ENCODE measurements at places on chromosomes 2 and 18.

DNA sequence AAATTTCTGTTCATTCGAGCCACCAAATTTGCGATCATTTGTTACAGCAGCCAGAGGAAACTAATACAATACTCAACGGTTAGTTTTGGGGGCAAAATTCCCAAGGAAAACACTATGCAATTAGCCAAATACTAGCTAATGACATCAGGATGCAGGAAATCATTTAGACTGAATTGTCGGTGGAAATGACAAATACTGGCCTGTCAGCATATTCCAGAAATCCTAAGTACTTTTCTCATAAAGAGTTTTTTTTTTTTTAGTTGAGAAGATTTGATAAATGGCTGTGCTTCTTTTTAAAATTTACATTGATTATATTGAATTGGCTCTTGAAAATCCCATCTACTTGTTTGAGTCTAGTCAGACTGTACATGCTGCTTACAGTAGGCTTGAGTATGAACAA lies 410.1 kb downstream of the SUCLG1 start:
- no peak for DNase-seq

- DNase-seq: peak; percentile 8
Measured at GRCh38 chr2:29921560-29921915, at the start of gene ALK. TSS of gene ALK (minus strand) at chr2:29921586. CDS start at chr2:29920659, 927 bp downstream.

- DNase-seq: no peak
Measured at GRCh38 chr2:215356948-215357461, 45.1 kb downstream of the ATIC start.

DNA sequence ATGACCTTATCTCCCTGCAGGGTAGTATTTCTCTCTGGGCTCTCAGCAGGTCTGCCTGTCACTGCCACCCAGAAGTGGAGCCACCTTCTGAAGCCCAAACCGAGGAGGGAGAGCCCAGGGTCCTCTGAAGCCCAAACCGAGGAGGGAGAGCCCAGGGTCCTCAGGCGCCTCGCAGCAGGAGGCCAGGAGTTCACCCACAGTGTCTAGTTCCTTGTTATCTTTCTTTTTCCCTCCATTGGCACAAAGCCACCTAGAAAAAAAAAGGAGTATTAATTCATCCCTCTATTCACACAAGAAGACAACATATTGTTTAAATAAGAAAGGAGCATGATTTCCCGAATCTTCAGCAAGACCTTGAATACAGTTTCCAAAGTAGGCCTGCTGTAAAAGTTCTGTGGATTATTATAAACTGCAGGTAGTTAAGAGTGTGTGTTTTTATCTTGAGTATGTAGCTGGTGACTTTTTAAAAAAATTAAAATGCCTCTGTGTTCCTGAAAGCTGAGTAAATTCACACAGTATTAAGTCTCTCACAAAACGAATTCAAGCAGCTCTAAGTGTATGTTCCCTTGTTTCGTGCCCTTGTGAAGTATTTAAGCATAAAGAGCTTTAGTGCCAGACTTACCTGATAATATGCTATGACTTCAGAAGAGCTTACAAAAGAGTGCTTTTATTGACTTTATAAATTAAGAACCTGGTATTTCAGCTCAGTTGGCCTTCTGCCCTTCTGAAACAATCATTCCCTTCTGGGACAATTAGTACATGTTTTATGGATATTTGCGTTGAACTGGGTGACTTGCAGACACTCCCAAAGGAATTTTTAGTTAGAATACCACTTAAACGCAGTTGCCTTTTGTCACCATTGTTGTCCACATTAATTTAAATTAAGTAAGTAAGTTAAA lies 11.7 kb upstream of the GRHL1 start:
- DNase-seq: no peak

DNA sequence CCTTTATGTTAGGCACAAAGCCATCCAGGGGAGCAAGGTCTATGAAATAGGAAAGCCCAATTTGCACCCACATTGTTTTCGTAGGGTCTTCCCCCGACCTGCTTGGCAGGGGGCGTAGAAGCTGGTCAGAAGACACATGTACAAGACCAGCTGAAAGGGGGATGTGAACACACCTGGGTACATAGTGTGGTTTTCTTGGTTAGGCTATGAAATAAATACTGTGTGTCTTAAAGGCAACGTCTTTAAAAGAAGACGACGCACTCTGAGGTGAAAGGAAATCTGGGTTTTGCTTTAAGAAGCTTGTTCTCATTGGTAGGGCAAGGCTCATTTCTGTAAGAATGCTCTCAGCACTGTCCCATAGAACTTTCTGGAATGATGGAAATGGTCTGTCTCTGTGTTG lies 60.0 kb upstream of the KLF7 start:
- DNase-seq: no peak

DNA sequence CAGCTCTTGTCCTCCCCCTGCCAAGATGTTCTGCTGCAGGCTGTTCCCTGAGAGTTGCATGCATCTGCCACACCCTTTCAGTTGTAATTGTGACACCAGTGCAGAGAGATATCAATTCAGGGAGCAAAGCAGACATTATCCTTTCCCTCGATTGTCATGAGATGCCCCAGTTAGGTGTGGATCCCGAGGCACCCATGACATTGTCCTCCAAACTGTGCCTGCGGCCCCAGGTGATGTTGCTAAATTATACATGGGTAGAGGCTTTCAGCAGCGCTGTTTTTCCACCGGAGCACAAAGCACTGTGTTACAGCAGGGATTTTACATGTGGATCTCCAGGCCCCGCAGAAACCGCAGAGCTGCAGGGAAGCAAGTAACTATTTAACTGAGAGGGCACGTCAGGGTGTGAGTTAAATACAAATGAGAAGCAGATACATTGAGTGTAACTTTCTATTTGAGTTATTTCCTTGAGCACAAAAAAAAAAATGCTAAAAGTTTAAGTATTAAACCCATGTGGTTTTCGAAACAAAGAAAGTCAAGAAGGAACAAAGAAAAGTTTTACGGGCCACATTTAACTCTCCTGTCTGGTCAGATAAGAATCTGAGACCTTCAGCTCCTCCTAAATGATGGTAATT lies 90.3 kb upstream of the BCL2L11 start:
- DNase-seq: no peak

- DNase-seq: no peak
Measured at GRCh38 chr2:39368846-39369245, 68.2 kb downstream of the MAP4K3 start.

DNA sequence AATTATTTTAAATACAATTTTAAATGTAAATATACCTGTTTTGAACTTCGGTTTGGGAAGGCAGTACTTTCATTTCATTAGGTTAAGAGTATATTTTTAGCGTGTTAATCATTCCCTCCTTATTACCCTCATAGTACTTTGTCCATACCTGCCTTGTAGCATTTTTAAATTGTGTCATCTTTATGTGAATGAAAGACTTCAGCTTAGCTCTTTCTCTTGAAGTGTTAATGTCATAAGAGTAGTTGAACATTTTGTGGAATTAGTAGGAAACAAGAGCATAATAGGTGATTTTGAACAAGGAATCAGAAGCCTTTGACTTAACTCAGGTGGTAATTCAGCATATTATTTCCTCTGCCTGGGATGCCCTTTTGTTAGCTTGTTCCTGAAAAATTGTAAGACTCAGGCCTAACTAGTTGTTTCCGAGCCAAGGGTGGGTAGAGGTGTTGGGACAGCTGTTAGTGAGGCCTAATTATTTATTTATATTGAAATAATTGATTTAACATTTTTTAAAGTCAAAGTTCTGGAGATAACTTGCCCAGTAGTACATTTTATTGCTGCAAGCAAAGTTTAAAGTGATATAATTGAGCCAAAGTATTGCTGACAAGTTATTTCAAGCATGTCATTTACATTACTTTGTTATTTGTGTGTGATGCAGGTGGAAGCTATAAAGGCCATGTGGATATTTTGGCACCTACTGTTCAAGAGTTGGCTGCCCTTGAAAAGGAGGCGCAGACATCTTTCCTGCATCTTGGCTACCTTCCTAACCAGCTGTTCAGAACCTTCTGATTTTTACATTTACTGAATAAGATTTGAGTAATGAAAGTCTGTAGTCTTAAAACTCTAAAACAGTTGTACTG lies 38.7 kb downstream of the DDX1 start:
- DNase-seq: no peak

- no peak for DNase-seq
Measured at GRCh38 chr18:56221195-56222065, 417.0 kb downstream of the TXNL1 start.

- DNase-seq: no peak
Measured at GRCh38 chr2:10867692-10868420, 43.9 kb upstream of the KCNF1 start.

- no peak for DNase-seq
Measured at GRCh38 chr2:154912215-154912614, 213.7 kb downstream of the KCNJ3 start.
